ENCODE measurements at places on chromosomes 6 and 20. TPM values are rescaled to one million over a fixed set of nuclear protein-coding genes. Genes with fewer than 3 reads are reported as not detected.

DNA sequence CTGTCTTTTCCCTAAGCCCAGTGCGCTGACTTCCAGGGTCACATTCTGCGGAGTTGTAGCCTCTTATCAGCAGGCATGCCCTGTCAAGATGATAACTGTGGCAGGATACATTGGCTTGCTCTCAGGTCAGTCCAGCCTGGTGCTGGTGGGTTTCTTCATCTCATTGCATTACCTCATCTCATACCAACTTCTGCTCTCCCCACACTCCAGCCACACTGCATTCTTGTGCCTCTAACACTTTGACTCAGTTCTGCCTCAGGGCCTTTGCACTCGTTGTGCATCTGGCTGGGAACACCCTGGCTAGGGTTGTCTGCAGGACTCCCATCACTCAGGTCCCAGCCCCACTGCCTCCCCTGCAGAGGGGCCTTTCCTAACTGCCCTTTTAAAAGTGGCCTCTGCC is 110.3 kb upstream of the BACH2 start:
- no peak for DNase-seq

- no peak for DNase-seq
Observed at GRCh38 chr6:80962382-80962781, 790.1 kb downstream of the TENT5A start.

- no peak for DNase-seq
Observed at GRCh38 chr6:10837622-10837994, 731 bp downstream of the MAK start.

DNA sequence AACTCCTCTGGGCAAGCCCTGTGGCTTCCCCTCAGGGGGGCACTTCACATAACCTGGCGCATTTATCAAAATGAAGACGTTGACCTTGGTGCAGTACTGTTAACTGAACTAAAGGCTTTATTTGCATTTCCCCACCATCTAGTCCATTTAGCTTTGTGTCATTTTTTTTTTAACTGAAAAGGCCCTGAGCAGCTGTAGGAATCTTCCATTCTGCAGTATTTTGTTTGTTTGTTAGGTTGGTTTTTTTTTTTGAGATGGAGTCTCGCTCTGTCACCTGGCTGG is 10.7 kb downstream of the TMEM181 start:
- DNase-seq = no peak

- DNase-seq = no peak
Observed at GRCh38 chr6:74343804-74344203, 647.8 kb downstream of the CD109 start.

DNA sequence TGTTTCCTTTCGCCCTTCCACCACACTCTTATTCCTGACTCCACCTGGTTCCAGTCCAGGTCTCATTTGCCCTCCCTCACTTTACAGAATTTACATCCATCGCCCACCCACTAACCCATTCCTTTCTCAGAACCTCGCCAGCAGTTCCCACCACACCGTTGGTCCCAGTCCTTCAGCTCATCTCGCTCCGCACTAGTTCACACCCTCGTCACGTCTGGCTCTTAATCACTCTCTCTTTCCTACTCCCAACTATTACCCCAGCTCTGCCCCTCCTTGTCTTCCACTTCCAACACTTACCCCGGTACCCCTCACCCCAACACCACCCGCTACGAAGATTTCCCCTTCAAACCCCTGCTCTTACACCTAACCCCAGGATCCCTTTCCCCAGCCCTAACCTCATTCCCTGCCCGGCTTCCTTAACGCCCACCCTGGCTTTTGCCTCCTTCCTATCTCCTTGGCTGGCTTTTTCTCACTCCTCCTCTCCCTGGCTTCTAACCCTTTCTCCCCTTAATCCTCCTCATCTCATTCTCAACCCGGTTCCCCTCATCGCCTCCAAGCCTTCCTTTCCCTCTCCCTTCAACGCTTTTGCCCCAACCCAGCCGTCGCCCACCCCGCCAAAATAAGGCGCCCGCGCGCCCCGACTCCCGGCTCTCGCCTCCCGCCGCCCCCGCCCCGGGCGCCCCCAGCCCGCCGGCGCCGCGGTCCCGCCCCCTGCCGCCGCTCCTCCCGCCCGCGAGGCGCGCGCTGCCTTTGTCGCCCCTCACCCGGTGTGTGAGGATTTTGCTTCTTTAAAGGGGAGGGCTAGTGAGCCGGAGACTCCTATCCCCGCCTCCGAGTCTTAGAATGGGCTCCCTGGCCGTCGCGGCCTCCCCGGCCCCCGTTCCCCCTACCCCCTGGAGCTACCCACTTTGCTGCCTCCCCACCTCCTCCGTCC is 542 bp downstream of the USP49 start:
- no peak for DNase-seq

DNA sequence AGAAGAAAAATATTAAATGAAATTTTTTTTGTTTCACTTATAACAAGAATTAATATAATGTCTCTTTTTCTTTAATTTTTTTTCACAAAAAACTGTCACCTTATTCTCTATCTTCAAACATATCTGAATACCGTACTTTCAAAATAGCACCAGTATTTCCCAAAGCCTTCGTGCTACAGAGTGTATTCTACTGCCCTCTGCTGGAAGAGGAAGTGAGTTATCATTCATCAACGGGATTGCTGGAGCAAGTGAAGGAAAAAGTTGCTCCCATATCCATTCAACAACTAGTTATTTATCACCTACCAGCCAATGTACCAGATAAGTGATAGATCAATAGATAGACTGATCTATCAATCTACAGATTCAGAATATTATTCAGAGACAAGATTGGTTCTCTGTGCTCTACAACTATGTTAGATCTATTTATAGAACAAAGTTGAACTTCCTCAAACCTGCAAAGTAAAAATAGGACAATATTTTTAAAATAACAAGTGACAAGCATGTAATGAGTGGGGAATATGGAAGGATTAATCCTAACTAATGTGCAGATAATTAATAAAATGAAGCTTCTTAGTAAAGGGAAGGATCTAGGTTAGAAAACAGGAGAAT is 26.7 kb upstream of the TFAP2B start:
- DNase-seq = no peak

- DNase-seq = no peak
Observed at GRCh38 chr6:149311293-149311692, 6.2 kb upstream of the TAB2 start.

- no peak for DNase-seq
Observed at GRCh38 chr6:10852361-10852960, 14.1 kb upstream of the MAK start.

- DNase-seq = no peak
Observed at GRCh38 chr20:63051911-63052310, 45.1 kb upstream of the BHLHE23 start.

Gene ARMH2
- total RNA-seq = not detected

Gene CD40
- 4.1 TPM for total RNA-seq

Measured in skin of body (tissue), 3 donors.